ENCODE measurements at places on chromosomes 16 and 17.

GRCh38 chr17:57943140-57943539 is 12.1 kb downstream of the CUEDC1 start:
- DNase-seq = peak; percentile 60

GRCh38 chr16:24524855-24525677 is 14.3 kb upstream of the RBBP6 start:
- no peak for DNase-seq

GRCh38 chr17:27321372-27321771 is 27.5 kb downstream of the WSB1 start:
- no peak for DNase-seq

DNA sequence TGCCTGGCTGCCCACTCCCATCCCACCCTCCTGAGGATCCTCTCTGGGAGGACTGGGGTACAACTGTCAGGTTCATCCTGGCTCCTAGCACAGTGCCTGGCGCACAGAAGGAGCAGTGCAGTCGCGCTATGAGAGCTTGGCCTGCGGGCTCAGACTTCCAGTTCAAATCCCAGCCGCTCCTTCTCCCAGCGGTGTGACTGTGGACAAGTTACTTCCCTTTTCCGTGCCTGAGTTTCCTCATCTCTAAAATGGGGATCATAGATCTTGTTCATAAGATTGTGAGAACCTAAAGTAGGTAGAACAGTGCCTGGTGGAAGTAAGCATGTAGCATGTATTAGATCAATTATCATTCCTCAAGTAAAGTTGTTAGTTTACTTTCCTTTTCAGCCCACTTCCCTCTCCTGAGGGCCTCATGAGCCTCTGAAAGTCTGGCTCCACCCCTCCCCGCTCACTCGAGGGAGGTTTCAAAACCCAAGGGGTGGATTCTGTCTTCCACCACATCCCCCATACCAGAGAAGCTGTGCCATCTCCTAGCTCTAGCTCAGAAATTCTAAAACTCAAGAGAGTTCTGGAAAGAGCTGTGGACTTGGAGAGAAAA is 19.9 kb upstream of the COL1A1 start:
- no peak for DNase-seq

GRCh38 chr16:64269756-64270155 is 852.1 kb downstream of the CDH11 start:
- DNase-seq = no peak

- no peak for DNase-seq
These were observed at the start of gene OR3A2 for GRCh38 chr17:3385869-3386816. Gene OR3A2 (minus strand): TSS chr17:3386308.

DNA sequence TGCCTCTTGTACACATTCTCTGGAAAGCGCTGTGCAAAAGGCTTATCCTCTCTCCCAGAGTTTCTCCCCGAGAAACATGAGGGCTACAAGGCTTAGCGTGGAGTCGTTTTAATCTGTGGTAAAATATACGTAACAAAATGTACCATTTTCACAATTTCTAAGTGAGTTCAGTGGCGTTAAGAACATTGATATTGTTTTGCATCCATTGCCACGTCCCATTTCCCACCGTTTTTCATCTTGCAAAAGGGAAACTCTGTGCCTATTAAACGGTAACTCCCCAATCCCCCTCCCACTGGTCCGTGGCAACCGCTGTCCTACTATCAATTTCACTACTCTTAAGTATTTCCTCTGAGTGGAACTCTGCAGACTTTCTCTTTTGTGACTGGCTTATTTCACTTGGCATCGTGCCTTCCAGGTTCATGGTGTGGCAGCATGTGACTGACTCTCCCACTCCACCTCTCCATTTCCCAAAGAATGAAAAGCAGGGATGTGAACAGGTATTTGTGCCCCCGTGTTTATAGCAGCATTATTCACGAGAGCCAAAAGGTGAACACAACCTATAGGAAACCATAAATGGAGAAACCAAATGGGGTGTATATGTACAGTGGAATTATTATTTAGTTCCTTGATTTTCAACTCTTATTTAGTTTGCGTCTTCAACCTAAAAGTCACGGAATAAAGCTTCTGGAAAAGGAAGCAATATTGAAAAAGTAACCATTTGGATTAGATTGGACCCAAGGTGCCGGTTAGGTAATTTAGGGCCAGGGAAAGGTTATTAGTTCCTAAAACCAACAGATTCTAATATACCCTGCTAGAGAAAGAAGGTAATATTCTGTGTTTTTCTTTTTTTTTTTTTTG is 1.1 kb upstream of the USP32 start:
- DNase-seq = peak; percentile 22

DNA sequence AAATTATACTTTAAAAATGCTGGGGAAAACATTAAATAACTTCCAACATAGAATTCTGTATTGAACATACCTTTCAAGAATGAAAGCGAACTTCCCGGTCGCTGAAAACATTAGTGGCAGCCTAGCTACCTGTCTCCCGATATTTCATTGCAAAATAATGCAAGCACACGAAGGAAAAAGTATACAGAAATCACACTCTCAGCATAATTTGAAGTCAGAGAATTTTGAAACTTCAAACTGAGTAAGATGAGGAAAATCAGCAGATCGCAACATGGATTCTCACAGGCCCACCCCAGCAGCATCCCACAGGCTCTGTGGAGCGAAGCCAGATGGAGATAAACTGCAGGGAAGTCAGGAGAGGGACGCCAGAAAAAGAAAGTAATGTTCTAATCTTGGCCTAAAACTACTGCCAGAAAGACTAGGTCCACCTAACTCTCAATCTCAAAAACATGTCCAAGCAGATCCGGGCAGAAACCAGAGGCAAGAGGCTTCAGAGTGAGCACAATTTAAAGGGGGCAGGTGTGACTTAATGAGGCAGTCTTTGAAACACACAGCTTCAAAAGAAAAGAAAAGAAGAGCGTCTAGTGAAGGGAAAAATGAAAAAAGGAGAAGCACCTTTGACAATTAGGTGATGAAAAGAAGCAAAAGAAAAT is 4.8 kb upstream of the GOSR1 start:
- no peak for DNase-seq

DNA sequence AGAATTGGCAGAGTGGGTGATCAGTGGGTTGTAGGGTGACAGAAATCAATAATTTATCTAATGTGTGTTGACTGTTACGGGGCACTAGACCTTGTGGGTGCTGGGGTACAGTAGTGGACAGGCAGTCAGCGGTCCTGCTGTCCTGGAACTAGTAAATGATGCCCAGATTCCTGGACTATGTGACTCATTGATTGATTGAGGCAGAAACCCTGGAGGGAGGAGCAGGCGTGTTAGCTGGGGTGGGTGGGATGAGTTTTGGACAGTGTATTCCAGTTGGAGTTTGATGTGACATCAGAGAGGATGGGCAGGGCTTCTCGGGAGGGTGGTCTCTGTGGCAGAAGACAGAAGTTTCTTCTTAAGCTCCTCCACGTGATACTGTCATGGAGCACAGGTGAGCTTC is 24.4 kb downstream of the PRMT7 start:
- no peak for DNase-seq

- DNase-seq = no peak
These were observed 153.6 kb downstream of the ABCA8 start for GRCh38 chr17:68801335-68802247.
